Naive B cell (primary cell): ENCODE measurements at places on chromosomes 13 and 19. TPM values are rescaled to one million over a fixed set of nuclear protein-coding genes. Genes with fewer than 3 reads are reported as not detected.
A peak's percentile ranks its signal among the peaks of the same experiment; 100 is the strongest.

- H3K27ac ChIP-seq = no peak overlapping the region
- no peaks in the 10 kb centered on the region for H3K27me3 ChIP-seq
- DNase-seq = no peak
- H3K4me1 ChIP-seq = peaks cover 20% of the 10 kb centered on the region
- peaks cover 47% of the 10 kb centered on the region for H3K36me3 ChIP-seq
Observed at GRCh38 chr19:58434217-58434616, 5.7 kb downstream of the ZNF132 start.

- H3K4me3 ChIP-seq = no peak overlapping the region
- peaks cover 30% of the 10 kb centered on the region for H3K27me3 ChIP-seq
- DNase-seq = no peak
- no peaks in the 10 kb centered on the region for H3K36me3 ChIP-seq
- no peak overlapping the region for H3K27ac ChIP-seq
- H3K4me1 ChIP-seq = no peaks in the 10 kb centered on the region
Observed at GRCh38 chr13:44063467-44063866, 183.8 kb downstream of the LACC1 start.

Gene BEST2
- 0.23 TPM for polyA plus RNA-seq

GRCh38 chr19:39082745-39083598, 1.2 kb upstream of the ACP7 start:
- no peak for DNase-seq
- peaks cover 15% of the 10 kb centered on the region for H3K4me1 ChIP-seq
- H3K36me3 ChIP-seq = peaks cover 4% of the 10 kb centered on the region
- H3K27ac ChIP-seq = no peak overlapping the region
- peak overlapping the region; percentile 41 for H3K4me3 ChIP-seq
- peaks cover 48% of the 10 kb centered on the region for H3K27me3 ChIP-seq

Gene JUNB
- polyA plus RNA-seq = 1,362 TPM

DNA sequence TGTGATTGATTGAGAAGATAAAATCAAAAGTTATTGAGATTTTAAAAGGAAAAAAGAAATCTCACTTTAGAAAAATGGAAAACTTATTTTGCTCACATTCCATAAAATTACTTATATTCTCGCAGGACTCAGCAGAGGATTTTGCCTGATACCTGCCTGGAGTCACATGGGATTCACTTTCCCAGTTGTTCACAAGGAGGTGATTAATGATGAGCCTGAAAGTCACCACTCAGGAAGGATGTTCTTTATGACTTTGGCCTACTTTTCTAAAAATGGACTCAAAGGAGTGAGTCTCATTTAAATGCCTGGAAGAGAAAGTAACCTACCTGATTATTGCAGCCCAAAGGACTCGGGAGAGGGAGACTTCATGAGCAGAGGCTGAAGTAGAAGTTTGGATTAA, 34.5 kb upstream of the FAM216B start:
- H3K4me3 ChIP-seq = no peak overlapping the region
- H3K27me3 ChIP-seq = peaks cover 4% of the 10 kb centered on the region
- H3K36me3 ChIP-seq = no peaks in the 10 kb centered on the region
- no peak overlapping the region for H3K27ac ChIP-seq

Gene CPT1C
- polyA plus RNA-seq = not detected

DNA sequence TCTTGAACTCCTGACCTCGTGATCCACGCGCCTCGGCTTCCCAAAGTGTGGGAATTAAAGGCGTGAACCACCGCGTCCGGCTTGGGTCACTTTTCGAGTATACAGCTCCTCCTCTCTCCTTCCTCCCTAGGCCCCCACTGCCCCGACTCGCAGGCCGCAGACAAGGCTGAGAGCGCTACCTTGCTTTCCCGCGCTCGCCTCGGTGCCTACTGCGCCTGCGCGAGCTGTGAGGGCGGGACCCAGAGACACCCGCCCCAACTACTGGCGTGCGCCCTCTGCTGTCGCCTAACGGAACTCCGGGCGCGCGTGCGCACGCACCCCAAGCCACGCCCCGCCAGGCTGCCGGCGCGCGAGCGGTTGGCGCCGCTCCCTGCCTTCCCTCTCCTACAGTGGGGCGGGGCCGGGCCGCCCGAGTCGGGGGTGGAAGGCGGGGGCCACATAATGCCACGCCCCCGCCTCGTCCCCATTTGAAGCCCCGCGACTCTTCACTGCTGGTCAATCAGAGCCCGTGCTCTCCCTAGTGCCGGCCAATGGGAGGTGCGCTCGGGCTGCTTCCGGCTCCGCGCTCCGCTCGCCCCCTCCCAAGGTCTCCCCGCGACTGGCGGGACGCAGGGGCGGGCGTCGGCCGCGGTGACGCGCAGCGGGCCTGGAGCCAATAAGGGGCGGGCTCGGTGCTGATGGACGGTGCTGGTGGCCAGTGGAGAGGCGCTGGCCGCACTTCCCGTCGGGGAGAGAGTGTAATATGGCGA, at the start of gene RAB8A:
RAB8A (plus strand) TSS at position 730 of the 749 bp plus-strand sequence; CDS start at position 743, 13 bp downstream.
- peak; percentile 99 for DNase-seq
- peak within 1 kb of the TSS; percentile 98 for H3K4me3 ChIP-seq
- peak within 1 kb of the TSS; percentile 99 for H3K27ac ChIP-seq
- H3K27me3 ChIP-seq = no peaks in the 10 kb centered on the region
- no peaks in the 10 kb centered on the region for H3K36me3 ChIP-seq
- peaks cover 26% of the 10 kb centered on the region for H3K4me1 ChIP-seq

Gene ELSPBP1
- polyA plus RNA-seq = not detected

DNA sequence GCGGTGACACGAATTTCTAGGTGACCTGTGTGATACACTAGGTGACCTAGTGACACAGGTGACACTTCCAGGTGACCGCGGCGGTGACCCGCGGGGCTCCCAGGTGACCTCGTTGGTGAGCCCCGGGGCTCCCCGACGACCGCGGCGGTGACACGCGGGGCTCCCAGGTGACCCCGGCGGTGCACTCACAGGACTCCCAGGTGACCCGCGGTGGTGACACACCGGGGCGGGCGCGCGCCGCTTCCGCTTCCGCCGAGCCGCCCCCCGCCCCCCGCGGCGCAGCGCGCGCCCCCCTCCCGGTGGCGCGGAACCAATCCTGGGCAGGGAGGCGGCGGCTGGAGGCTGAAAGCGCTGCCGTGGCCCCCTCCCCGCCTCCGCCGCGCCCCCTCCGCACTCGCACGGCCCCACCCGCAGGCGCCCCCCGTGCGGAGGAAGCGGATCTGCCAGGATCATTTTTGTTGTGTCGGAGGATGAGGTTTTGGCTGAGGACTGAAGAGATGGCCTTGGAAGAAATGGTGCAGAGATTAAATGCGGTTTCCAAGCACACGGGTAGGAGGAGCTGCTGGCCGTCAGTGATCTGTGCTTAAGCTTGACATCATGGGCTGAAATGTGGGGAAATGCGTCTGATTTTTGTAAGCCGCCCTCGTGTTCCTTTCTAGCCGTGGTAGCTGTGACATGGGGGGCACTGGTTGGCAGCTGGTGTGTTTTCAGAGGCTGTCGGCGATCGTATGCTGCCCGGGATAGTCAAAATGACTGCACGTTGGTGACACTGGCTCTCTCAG, at the start of gene MCF2L:
MCF2L (plus strand) TSS at position 305 of the 782 bp plus-strand sequence; CDS start at position 471, 166 bp downstream.
- peak within 1 kb of the TSS; percentile 94 for H3K4me3 ChIP-seq
- H3K27ac ChIP-seq = peak within 1 kb of the TSS; percentile 75
- peak; percentile 67 for DNase-seq
- H3K36me3 ChIP-seq = no peaks in the 10 kb centered on the region
